Activated CD8-positive, alpha-beta memory T cell treated with anti-CD3 and anti-CD28 coated beads for 1 hour (primary cell): ENCODE measurements at places on chromosomes 5 and 9.

DNA sequence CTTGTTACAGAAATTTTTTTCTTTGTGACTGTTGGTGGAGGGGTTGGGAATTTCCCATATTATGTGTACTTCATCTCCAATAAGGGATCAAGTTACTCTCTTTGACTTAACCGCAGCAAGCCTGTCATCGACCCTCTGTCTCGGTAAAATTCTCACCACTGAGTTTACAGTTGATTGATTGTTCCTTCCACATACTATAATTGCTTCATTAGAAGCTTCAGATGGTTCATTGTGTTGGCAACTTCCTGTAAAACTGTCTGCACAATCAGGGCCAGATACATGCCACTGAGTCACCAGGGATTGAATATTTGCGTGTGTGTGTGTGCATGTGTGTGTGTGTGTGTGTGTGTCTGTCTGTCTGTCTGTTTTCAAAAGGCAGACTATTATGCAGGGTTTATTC lies 176.6 kb downstream of the ZNF462 start:
- no peak for DNase-seq

GRCh38 chr9:10613419-10613818 lies 617 bp upstream of the PTPRD start:
- DNase-seq = no peak

GRCh38 chr5:91486638-91487037 lies 103.5 kb upstream of the ARRDC3 start:
- no peak for DNase-seq

- DNase-seq = no peak
These were observed 15.0 kb upstream of the RAPGEF1 start for GRCh38 chr9:131754846-131755245.

DNA sequence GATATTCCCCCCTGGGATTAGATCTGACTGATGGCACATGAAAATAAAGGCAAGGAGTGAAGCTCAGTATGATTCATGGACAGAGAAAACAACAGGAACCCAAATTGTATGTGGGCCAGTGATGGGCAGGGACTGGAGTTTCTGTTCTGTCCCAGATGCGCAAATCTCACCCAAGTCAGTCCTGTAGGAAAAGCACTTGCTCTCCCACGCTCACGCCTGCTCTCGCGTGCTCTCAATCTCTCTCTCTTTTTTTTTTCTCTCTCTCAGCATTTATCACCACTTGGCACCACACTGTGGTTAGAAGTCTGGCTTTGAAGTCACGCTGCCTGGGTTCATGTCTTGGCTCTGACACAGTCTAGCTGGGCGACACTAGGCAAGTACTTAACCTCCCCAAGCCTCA lies 106.5 kb upstream of the LRRTM2 start:
- DNase-seq = no peak

DNA sequence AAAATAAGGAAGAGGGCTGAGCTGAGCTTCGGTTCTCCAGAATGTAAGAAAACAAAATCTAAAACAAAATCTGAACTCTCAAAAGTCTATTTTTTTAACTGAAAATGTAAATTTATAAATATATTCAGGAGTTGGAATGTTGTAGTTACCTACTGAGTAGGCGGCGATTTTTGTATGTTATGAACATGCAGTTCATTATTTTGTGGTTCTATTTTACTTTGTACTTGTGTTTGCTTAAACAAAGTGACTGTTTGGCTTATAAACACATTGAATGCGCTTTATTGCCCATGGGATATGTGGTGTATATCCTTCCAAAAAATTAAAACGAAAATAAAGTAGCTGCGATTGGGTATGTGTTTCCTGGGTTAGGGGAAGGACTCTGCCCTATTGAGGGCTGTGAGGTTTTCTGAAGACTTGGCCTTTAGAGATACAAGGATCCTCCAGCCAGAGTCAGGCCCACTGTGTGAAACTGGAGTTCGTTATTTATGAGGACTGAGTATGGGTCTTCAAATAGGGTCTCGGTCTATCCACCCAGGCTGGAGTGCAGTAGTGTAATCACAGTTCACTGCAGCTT lies 3.8 kb downstream of the EGR1 start:
- no peak for DNase-seq

DNA sequence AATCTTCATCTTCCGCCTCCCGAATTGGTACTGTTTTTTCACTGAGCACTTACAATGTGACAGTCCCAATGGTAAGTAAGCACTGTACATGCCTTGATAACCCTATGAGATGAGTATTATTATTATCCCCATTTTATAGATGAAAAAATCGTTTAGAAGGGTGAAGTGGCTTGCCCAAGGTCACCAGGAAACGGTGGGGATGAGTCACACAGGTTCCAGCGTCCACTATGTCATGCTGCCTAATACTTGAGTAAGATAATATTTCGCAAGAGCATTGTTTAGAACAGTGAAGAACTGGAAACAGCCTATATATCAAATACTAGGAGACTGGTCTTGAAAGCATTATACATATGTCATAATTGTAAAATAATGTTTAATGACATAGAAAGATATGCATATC lies 12.9 kb downstream of the HAND1 start:
- no peak for DNase-seq

DNA sequence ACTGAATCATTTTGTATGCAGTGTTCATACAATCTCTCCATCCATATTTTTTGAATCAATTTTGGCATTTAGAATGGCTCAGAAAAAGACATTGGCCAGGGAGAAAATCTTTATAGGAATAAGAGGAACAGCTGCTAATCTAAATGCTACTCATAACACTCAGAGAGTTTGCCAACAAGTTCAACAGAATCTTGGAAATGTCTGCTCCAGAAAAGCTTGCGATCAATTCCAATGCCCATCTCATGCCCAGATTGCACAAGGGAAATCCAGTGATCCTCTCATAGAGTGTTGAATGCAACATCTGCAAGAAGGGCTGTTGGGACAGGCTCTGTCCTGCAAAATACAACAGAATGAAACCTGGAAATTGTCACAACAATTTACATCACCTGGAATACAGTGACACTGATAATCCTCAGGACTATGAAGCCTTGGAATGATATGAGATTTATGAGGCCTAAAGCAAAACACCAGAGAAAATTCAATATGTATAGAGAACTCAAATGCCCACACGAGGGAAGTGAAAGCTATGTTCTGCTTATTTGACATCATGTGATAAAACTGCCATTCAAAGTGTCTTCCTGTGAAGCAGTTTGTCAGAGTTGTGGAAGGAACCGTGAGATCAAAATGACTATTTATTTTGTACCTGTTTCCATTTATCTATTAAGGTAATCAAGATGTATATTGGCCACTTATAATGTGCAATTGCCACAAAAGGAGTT lies 190.1 kb downstream of the PARP8 start:
- DNase-seq = no peak

DNA sequence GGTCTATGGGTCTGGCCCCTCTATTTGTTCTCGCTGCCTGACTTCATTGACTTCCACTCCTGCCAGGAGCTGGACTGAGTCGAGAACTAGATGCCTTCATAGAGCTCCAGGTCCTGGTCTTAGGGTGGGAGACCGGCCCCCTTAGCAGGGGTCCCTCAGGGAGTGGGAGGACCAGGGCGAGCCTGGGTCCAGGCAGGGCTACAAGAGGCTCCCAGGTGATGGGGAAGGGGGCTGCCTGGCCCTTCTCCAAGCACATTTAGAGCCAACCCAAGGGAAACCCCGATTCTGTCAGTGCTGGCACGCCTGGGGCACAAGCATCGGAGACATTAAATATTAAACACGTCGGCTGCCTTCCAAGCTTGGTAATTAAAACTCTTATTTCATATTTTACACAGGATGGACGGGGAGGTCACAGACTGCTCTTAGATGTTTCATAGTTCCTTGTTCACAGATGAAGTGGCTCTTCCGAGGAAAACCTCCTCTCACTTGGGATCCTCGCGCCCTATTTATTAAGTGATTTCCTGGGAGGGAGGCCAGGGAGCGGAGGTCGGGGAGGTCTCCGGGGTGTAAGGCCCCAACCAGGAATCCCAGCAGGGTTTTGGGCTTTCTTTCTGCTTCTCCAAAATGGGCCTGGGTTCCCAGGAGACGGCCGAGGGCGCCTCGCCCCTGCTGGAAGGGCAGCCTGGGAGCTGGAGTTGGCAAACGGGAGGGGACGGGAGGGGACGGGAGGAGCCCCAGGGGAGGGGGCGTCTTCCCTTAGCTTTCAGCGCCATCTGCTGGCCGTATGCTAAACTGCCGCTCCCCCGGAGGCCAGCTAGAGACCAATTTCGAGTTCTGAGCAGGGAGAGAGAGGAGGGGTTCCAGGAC lies 23.4 kb upstream of the ZBTB43 start:
- peak; percentile 81 for DNase-seq

DNA sequence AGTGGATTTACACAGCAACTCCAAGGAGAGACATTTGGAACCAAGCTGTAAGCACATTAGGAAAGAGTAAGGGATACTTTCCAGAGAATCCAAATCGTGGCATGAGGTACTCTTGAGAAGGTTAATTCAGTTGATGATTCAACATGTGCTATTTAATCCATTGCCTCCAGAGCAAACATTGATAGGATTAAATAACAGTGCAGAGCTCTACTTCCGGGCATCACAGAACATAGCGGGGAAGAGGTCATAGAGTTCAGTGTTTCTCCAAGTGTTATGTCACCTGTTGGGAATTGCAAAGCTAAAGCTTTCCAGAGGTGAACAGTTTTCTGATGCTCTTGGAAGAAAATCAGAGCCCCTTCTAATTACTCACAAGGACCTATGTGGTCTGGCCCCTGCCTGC lies 127.5 kb downstream of the PPP2R2B start:
- no peak for DNase-seq

GRCh38 chr5:54171645-54172384 lies 138.6 kb downstream of the ARL15 start:
- DNase-seq = no peak

DNA sequence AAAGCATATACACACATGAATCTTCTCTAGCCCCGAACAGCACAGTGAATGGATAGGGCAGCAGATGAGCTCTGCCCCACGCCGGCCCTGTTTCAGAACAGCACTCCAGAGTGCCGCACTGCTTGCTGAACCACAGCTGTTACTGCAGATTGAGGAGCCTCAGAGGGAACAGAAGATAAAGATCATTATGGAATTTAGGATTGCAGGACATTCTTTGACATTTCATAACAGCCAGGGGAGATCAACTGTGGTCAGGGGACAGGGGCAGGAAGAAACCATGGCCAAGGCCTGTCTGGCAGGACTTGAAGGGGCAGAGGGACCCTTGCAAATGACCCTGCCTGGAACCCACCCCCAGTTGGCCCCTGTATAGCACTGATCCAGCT lies 20.6 kb downstream of the IRF1 start:
- DNase-seq = no peak

GRCh38 chr9:92514635-92515034 lies 21.2 kb downstream of the ECM2 start:
- DNase-seq = no peak

GRCh38 chr9:89667726-89668125 lies 62.9 kb downstream of the GADD45G start:
- DNase-seq = no peak

- no peak for DNase-seq
These were observed 20.3 kb upstream of the TTC33 start for GRCh38 chr5:40775846-40776657.

DNA sequence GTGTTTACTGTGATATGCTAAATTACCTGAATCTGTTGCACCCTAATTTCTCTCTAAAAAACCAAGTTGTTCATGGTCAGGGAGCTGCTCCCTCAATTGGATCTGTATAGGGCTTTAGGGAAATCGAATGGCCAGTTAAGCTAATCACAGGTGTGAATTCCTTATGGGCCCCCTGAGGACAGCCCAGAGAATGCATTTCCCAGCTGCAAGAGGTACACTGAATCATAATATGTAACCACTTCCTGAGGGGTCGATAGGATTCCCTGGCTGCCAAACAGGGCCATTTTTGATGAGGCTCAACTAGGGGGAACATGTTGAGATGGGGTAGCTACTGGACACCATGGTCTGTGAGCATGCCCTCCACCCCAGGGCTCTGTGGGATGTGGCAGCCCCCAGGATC lies 478.6 kb downstream of the CCDC171 start:
- no peak for DNase-seq

DNA sequence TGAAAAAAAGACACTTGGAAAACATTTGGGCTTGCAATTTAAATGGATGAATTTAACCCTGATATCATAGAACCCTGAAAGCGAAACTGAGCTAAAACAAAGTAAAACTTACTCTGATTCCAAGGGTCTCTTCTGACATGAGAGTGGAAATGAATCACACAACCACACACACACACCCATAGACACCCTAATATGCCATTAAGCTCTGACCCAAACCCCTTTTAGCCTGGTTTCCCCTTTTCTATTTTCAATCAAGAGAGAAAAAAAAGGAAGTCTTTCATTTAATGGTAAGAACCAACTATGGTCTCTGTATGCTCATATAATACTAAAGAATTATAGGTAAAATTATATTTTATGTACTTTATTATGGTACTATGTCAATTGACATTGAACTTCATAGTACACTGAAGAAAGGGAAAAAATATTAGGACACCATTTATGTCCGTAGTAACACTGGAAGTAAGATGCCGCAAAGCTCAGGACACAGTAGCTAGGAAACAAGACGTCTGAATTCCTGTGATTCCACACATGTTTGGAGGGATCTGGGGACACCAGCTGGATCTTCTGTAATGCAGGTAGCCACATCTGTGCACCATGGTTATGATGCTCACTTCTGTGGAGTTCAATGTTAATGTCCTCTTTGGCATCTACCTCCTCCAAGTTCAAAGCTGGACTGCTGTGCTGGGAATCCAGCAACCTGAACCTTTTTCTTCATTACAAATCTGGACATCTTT lies 95.8 kb downstream of the PCSK1 start:
- DNase-seq = no peak

GRCh38 chr5:33925278-33925677 lies 10.9 kb upstream of the RXFP3 start:
- DNase-seq = no peak

DNA sequence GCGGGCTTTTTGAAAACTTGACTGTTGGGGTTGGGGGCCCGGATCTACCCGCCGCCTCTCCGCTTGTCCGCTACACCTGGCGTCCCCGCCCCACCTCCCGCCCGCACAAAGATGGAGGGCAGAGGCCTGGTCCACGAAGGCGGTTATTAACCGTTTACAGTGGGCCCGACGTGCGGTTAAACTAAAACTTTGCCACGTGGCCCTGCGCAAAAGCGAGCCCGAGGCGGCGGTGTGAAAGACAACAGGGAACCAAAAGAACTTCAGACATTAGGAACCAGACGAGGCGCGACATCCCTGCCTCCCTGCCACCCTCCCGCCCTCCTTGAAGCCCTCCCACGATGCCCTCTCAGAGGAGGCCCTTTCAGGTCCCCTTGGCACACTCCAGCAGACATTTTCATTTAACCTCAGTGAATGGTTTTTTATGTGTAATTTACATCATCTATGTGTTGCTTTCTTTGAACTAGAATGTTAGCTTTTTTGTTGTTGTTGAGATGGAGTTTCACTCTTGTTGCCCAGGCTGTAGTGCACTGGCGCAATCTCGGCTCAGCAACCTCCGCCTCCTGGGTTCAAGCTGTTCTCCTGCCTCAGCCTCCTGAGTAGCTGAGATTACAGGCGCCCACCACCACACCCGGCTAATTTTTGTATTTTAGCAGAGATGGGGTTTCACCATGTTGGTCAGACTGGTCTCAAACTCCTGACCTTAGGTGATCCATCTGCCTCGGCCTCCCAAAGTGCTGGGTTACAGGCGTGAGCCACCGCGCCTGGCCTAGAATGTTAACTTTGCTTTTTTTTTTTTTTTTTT lies 999 bp upstream of the HNRNPA0 start:
- no peak for DNase-seq

- no peak for DNase-seq
These were observed 19.7 kb upstream of the GCNT4 start for GRCh38 chr5:75072061-75072460.

GRCh38 chr9:5920860-5921328 lies 30.2 kb downstream of the MLANA start:
- no peak for DNase-seq
